ENCODE measurements at places on chromosomes 12 and 14.

DNA sequence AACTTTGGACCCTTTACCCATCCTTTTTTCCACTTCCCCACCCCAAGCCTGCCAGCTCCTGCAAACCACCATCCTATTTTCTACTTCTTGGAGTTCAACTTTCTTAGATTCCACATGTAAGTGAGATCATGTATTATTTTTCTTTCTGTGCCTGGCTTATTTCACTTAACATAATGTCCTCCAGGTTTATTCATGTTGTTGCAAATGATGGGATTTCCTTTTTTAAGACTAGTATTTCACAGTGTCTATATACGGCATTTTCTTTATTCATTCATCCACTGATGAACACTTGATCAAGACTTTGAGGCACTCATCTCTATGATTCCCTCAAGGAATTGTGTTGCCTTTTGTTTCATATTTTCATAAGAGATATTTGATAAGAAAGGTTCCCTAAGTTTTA is 5.6 kb upstream of the PRPF39 start:
- no peak for DNase-seq

GRCh38 chr14:76080025-76080424 is 71.7 kb upstream of the GPATCH2L start:
- DNase-seq = no peak

DNA sequence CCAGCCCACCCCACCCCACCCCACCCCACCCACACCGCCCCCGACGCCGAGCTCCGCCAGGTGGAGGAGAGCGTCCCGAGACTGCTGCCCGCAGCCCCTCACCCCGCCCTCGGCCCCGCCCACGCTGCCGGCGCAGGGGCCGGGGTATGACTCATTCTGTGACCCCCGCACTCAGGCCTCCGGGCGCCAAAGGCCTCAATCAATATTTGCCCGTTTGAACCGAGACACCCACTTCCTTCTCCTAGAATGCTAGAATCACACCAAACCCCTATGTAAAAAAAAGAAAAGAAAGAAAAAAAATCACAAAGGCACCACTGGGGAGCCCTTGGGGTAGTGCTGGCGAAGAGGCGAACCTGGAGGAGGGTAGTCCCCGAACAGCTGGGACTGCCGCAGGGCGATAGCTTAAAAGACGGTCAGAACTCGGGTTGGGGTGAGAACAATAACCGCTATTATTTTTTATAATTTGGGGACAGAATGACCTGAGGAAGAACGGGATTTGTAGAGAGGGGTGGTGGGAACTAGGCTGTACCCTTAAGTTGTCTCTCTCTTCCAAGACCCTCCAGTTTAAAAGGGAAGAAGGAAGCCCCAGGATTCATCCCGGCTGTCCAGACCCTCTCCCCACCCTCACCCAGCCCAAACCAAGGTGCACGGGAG is 894 bp downstream of the KRT8 start:
- DNase-seq = peak; percentile 23

- DNase-seq = no peak
These were observed 77.8 kb downstream of the VCPKMT start for GRCh38 chr14:50038398-50039119.

- no peak for DNase-seq
These were observed 44.1 kb downstream of the PITPNM2 start for GRCh38 chr12:123106640-123107359.

- no peak for DNase-seq
These were observed 25.7 kb upstream of the TC2N start for GRCh38 chr14:91893007-91893406.

DNA sequence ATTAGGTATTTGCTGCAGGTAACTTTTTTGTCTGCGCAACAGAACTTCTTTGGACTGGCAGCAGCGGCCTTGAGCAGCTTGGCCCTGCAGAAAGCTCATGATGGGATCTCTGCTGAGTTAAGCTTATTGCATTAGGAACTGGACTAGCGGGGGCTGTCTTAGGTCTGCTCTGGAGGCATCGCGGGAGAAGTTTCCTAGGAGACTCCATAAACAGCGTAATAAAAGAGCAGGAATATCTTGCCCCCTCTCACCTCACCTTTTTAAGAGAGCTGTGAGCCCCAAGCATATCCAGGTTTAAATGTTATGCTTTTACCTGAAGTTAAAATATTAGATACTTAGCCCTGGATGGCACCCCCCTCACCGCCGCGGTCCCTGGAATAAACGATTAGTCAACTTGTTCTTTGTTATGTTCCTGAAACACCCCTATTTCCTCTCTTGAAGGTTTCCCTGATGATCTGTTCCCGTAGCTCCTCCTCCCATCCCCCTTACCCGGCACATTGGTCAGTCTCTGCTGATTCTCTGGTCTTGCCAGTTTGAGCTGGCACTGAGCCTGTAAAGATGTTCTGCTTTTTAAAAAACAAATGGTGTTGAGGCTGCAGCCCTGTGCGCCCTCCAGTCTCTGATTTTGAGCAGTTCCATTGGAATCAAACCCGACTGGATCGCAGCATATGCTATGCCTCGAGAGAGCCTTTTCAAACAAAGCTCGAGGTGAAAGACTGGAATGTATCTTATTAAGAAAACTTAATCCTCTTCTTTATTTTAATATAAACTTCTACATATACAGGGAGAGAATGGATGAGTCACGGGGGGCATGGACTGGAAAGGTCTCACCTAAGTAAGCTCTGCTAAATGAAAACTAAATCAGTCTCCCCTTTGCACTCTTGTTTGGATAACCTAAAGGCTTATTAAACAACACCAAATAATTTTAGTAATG is 1.9 kb downstream of the MLXIP start:
- DNase-seq = no peak

DNA sequence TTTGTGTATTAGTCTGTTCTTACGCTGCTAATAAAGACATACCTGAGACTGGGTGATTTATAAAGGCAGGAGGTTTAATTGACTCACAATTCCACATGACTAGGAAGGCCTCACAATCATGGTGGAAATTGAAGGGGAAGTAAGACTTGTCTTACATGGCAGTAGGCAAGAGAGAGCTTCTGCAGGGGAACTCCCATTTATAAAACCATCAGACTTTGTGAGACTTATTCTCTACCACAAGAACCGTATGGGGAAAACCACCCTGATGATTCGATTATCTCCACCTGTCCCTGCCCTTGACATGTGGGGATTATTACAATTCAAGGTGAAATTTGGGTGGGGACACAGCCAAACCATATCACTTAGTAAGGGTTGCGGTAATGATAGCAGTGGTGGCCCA is 833.1 kb downstream of the FLRT2 start:
- DNase-seq = no peak

- DNase-seq = no peak
These were observed 9.7 kb downstream of the TEDC1 start for GRCh38 chr14:105500726-105501101.

DNA sequence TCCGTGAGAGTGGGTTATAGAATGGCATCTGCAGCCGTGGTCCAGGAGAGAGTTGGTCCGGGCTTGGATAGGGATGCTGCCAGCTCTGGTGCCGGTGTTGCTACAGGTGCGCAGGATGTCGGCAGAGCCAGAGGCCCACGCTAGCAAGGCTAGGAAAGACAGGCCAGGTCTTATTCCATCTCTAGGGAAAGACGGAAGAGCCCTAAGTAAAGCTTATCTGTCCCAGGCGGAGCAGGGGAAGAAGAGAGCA is 485 bp upstream of the PSME1 start:
- no peak for DNase-seq

DNA sequence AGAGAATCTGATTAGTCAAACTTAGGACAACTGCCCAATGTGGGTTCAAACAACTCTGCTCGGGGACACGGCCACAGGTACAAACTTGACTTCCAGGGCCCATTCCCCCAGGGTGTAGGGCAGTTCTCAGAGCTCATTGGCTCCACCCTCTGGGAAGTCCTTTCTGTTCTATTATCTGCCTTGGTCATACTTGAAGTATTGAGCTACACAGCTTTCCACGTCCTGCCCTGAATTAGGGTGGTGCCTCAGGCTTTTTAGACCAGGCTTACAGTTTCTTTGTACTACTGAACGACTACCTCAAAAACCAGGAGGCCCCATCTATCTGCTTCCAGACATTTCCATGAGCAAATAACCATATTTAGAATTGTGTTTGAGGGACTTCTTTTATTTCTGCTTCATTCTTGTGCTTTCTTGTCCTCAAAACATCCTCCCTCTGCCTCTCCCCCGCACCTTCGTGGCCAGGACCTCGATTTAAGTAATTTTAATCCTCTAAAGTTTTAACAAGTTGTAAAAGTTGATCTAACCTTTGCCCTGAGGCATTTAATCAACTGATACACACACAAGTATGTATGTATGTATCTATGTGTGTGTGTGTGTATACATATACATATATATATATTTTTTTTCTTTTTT is 281.7 kb upstream of the AMIGO2 start:
- peak; percentile 8 for DNase-seq

- no peak for DNase-seq
These were observed 6.0 kb upstream of the SHMT2 start for GRCh38 chr12:57223191-57224165.

DNA sequence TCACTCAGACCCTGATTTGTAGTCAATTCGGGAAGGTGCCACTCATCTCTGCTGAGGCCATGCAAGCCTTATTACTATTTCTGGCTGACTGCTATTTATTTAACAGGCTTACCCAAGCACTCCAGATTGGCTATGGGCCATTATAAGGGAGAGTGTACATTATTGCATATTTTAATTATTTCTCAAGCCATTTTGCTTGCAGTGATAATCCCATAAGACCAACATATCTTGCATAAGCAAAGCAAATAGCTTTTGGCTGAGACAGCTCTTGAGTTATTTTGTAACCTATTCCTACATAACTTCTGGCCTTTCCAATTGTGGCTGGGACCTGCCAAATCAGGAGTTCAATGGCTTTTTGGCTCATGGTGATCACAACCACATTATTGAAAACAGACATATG is 509.6 kb upstream of the USP15 start:
- DNase-seq = no peak

GRCh38 chr12:114092981-114093380 is 126.9 kb upstream of the RBM19 start:
- no peak for DNase-seq

DNA sequence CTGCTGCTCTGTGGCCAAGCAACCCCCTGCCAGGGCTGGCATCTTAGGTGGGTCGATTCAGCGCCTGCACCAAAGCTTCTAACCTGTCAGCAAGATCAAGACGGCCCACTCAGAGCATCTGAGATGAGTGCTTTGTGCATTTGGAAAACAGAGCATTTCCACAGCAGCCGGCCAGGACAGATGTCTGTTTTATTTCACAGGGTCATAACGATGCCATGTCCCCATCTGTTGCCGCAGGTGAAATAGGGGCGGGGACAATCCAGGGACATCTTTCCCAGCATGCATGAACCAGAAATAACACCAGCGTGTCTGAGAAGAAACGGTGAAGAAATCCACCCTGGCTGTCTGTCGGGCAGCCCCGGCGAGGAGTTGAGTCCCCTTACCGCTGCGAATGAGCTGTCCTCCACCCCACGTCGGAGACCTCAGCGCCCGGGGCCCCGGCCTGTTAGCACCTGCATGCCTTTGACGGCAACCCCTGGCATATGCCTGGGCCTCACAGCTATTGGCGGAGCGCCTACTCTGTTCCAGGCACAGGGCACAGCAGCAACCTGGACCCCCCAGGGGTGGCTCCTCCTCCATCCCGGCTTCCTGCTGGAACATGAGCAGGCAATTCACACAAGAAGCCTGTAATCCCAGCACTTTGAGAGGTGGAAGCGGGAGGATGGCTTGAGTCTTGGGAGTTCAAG is 30.6 kb upstream of the ULK1 start:
- no peak for DNase-seq

GRCh38 chr12:3273409-3273853 is 196.3 kb downstream of the TSPAN9 start:
- DNase-seq = no peak

DNA sequence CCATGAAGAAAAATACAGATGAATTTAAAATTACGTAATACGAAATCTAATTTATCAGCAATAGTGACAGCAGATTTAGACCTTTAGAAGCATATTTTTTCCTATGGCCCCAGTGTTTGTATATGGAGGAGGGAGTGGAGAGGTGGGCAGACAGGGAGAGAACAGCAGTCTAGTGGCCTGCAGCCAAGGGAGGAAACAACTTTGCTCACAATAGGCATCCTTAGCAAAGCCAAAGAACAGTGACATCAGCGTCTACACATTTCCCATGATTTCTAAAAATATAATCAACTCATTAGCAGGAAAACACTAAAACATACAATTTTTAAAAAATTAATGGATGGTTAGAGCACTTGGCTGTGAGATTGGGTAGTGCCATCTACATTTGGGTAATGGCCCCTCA is 622.6 kb upstream of the ATP2B1 start:
- DNase-seq = no peak

- DNase-seq = no peak
These were observed 1.3 kb downstream of the CLEC7A start for GRCh38 chr12:10128687-10129086.

GRCh38 chr12:115473257-115473956 is 789.4 kb upstream of the TBX3 start:
- no peak for DNase-seq

Measured in activated naive CD4-positive, alpha-beta T cell (primary cell).